Osteocyte (in vitro differentiated cells): ENCODE measurements at places on chromosomes 7 and 10.
A peak's percentile ranks its signal among the peaks of the same experiment; 100 is the strongest.

DNA sequence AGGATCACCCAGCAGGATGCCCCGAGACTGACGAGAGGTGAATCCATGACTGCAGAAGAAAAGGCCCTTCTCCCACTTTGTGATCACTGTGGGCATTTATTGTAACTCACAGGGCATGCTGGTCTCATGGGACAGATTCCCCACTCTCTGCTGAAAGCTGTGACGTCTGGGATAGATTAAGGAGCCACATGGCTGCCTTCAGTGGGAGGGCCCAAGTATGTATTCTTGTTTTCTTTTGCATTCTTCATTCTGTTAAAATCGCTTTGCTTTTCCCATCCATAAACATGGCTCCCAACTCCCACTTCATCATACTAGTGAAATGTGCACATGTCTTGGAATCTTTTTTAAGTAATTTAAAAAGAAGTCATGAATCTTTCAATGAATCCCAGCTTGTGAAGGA is 67.2 kb downstream of the FAM107B start:
- no peak for DNase-seq

GRCh38 chr7:44637788-44638594 is 31.6 kb downstream of the OGDH start:
- peak; percentile 42 for DNase-seq

GRCh38 chr10:111600772-111601171 is 523.9 kb downstream of the ADRA2A start:
- no peak for DNase-seq

GRCh38 chr10:17585016-17585415 is 32.2 kb downstream of the HACD1 start:
- no peak for DNase-seq

- DNase-seq = no peak
Measured at GRCh38 chr7:18455606-18456005, 39.9 kb upstream of the HDAC9 start.

- DNase-seq = no peak
Measured at GRCh38 chr10:90227786-90228185, 526.4 kb downstream of the KIF20B start.

DNA sequence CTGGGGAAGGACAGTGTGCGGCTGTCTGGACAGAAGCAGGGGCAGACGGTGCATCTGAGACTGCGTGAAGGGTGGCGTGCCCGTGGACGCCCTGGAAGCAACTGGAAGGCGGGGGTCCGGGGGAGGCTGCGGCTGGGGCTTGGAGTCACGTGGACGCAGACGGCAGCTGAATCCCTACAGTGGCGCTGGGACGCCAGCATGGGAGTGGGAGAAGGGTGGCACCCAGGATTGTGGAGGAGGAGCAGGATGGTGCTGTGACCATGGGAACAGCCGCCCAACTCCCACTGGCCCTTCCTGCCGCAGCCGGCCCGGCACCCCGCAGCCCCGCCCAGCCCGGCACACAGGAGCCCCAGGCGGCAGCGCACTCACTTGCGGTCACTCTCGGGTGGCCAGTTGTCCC is 9.7 kb downstream of the INTS1 start:
- DNase-seq = no peak

GRCh38 chr7:2156756-2157472 is 75.8 kb downstream of the MAD1L1 start:
- no peak for DNase-seq

GRCh38 chr7:50822110-50822509 is 39.4 kb upstream of the GRB10 start:
- no peak for DNase-seq

DNA sequence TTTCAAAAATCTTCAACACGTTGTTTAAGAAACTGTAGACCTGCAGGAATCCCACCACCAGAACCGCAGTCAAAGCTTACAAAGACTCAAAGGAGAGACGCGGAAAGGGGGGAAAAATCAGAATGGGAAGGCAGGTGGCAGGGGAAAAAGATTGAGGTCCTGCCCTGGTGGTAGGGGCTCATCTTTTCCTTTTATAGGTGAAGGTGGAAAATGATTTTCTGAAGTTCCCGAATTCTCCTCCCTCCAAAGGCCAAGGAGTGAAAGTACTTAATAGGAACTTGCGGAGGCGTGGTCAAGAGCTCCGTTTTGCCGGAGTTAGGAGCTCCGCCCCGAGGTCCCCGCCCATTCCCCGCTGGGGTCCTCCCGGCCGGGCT is 724 bp downstream of the BBIP1 start:
- DNase-seq = no peak

DNA sequence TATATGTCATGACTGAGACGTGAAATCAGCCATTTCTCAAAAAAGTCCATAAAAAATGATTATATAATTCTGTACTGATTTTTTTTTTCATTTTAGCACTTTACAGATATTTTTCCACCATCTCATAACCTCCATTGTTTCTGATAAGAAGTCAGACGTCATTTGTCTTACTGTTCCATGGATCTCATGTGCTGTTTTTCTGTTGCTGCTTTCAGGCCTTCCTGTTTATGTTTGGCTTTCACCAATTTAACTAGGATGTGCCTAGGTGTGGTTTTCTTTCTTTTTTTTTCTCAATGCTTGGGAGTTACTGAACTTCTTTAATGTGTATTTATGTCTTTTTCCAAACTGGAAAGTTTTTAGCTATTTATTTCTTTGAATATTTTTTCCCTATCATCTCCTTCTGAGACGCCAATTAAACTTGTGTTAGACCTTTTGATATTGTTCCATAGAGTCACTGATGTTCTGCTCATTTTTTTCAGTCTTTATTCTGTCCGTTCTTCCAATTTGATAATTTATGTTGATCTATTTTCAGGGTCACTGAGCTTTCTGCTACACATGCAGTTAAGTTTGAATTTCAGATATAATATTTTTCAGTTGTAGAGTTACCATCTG is 43.3 kb downstream of the TAF3 start:
- no peak for DNase-seq

- no peak for DNase-seq
Measured at GRCh38 chr7:66088861-66089838, 13.5 kb downstream of the ASL start.

DNA sequence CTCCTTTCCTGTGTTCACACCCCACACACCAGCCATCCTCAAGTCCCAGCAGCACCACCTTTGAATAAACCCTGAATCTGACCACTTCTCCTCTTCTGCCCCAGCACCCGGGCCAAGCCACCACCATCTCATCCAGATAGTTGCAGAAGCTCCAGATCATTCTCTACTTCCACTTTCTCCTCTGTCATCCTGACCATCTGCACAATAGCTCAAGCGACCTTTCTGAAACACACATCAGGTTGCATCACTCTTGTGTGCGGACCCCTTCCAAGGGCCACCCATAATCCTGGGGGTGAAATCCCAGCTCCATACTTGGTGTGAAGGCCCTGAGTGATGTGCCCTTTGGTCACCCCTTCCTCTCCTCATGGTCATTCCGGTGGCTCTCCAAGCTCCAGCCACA is 187.4 kb upstream of the GALNT17 start:
- peak; percentile 66 for DNase-seq

- DNase-seq = no peak
Measured at GRCh38 chr10:11178606-11179515, 161.2 kb downstream of the CELF2 start.

GRCh38 chr10:102230861-102231356 is 4.8 kb downstream of the ELOVL3 start:
- no peak for DNase-seq

DNA sequence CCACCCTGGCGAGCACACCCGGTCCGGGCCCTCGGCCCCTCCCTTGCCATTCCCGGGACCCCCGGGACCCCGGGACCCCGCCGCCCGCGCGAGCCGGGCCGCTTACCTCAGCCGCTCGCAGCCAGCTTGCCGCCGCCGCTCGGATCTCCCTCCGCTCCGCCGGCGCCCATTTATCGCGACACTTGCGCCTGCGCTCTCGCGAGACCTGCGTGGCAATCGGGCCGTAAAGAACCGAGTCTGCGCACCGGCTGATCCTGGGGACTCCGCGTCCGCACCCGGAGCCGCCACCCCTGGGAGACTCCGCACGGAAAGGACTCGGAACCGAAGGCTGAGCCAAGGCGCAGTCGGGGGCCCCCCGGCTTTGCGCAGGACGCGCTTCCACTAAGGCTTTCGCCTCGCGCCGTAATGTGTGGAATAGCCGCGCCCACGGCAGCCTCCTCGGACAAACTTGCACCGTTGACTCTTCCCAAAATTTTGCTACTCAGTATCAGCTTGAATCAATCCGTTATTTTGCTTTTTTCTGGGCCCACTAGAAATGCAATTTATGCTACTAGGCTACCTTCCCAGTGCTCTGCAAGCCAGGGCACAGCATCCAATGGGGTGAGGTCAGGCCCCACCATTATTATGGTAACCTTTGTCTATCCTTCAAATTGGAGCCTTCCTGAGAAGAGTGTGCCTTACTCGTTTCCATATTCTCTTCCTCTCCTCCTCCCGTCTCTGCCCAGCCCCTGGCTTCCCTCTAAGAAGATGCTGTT is at the start of gene MAD1L1:
MAD1L1 (minus strand) TSS at position 180 of the 755 bp plus-strand sequence. CDS start 2,812 bp downstream, outside the sequence.
- DNase-seq = peak; percentile 97

DNA sequence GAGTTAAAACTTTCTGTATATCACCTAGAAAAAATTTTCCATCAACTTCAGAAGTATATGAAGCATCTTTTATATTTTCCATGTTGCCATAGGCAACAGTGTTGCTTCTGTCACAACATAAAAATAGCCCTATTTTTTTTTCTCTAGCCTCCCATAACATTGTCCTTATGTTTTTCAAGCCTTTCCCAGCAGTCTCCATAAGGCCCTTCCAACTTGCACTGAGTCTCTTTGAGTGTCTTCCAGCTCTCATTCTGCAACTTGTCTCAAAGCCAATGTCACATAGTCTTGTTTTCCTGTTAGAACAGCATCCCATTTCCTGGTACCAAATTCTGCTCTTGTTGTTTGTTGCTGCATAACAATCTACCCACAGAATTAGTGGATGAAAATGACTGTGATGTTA is 1055.5 kb upstream of the GHITM start:
- DNase-seq = no peak

GRCh38 chr7:92460109-92460508 is 12.8 kb downstream of the GATAD1 start:
- DNase-seq = no peak

- no peak for DNase-seq
Measured at GRCh38 chr10:121450247-121450646, 148.0 kb downstream of the FGFR2 start.

- DNase-seq = no peak
Measured at GRCh38 chr7:142956951-142957623, 5.1 kb downstream of the KEL start.

- no peak for DNase-seq
Measured at GRCh38 chr10:125104559-125104958, 55.8 kb downstream of the CTBP2 start.

- DNase-seq = no peak
Measured at GRCh38 chr7:116779216-116779615, 83.2 kb upstream of the CAPZA2 start.

GRCh38 chr7:43533801-43534479 is 49.0 kb upstream of the STK17A start:
- DNase-seq = no peak

- no peak for DNase-seq
Measured at GRCh38 chr10:65765006-65765541, 1160.8 kb upstream of the LRRTM3 start.

GRCh38 chr7:133183969-133184368 is 68.9 kb upstream of the EXOC4 start:
- no peak for DNase-seq
